ENCODE measurements at places on chromosomes 12 and 14.

DNA sequence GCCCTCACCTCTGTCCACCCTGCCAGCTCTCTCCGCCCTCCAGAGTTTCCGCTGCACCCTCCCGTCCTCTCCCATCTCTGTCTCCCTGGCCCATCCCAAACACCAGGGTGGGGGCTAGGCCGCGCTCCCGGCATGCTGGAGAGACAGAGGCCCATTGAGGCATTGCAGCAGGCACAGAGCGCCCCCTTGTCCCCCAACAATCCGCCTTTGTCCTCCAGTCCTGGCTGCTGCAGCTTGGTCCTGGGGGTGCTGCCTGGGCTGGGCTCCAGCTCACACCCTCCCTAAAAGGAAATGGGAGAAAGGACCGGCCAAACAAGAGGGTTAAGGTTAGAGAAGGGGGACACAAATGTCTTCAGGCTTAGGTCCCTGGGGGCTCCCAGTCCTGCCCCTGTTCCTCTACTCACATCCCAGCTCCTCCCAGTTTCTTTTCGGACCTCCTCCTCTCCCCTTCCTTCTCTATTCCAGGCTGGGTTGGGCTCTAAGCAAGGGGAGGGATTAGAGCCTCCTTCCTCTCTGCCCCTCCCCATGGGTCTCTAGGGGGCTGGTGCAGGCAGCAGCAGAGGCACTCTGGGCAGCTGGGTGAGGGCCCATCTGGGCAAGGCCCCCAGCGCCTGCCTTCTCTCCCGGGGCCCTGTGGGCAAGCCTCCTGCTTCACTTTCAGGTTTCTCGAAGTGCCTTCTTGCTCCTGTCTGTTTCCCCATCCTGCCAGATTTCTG, at the start of gene CMTM5:
CMTM5 (plus strand) TSS at position 565 of the 716 bp plus-strand sequence. CDS start 206 bp downstream, outside the sequence.
- no peak for DNase-seq

DNA sequence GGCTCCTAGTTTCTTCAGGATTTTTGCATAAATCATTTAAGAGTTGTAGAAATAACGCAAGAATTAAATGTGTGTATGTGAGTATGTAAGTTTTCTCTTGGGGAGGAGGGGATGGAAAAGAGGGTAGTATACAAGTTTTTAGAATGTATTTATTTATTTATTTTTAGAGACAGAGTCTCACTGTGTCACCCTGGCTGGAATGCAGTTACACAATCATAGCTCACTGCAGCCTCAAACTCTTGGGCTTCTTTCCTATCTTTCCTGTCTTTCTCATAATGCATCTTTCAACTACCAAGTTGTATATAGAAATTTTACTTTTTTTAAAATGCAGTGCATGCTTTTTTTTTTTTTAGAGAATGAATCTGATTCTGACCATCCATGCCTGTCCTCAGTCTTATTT, 269.0 kb upstream of the GARIN2 start:
- DNase-seq = no peak

DNA sequence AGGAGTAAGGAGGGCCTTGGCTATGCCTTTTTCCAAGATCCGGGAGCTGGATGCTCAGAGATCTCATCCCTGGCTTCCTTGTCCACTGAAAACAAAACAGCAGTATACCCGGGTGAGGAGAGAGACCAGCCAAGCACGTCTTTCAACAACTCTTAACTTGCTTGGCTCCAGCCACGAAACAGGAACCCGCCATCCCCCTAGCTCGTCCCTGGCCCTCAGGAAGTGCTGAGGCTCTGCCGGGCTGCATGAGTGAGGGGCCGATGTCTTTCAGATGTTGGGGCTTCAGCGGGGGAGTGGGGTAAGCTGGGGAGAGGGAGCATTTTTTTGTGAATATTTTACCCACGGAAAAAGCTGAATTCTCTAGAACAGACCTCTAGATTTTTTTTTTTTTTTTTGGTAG, 231.1 kb downstream of the CACNA1C start:
- no peak for DNase-seq

- no peak for DNase-seq
Measured at GRCh38 chr14:56724013-56724412, 86.3 kb downstream of the OTX2 start.

DNA sequence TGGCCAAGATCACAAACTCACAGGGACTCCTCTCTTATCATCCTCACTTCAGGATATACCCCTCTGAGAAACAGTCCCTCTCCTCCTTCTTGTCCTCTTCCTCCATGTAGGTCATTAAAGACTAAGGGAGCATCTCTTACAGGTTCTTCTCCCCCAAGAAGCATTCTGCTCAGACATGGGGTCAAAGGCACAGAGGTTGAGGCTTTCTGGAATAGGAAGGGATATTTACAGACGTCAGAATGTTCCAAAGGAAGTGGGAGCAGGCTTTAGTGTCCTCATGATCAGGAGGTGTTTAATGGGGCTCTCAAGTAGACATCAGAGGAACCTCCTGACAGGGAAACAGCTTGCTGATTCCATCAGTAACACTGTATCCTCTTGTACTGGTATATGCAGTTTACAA, 36.4 kb downstream of the PRPF40B start:
- no peak for DNase-seq

DNA sequence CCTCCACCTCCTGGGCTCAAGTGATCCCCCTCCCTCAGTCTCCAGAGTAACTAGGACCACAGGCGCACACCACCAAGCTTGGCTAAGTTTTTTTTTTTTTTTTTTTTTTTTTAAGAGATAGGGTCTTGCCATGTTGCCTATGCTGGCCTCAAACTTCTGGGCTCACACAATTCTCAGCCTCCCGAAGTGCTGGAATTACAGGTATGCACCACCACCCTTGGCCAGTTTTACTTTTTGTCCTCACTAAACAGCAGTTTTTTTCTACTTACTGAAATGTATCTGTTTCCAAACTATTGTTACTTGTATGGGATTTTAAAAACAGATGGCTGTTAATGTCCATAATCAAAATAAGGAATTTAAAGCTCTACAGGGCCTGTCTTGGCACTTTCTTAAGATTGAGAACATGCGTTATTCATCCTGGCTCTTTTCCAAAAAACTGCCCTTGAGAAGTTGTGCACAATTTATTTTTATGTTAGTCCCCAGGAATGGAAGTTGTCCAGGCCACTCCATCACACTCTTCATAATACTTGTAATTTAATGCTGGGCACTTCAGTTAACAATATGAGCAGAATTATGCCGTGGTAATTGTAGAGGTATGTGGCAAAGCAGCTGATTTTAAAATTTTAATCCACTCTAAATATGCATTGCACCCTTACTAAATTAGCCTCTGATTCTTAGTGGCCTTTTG, 51.9 kb upstream of the REP15 start:
- DNase-seq = no peak

DNA sequence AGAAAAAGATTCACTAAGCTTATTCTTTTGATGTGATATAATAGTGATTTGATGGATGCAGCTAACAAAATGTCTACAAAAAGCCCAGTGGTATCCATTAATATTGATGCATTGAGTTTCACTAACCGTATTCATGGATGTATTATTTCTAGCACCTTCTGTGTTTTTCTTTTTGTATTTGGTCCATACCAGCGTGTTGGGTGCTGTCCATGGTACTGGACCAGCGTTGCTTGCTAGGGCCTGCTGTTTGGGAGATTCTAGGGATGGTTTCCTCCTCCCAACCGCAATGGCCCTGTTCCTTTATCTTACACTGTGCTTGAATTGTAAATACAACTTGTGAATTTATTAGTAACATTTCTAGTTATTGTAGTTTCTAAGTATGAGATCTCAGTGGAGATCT, 31.7 kb downstream of the ANO4 start:
- DNase-seq = no peak

GRCh38 chr14:102430212-102430908, 67.6 kb downstream of the TECPR2 start:
- no peak for DNase-seq

GRCh38 chr12:43206396-43206795, 345.6 kb downstream of the ADAMTS20 start:
- DNase-seq = no peak

- DNase-seq = no peak
Measured at GRCh38 chr12:768434-768833, 16.1 kb downstream of the WNK1 start.

- no peak for DNase-seq
Measured at GRCh38 chr12:48110691-48111311, 4.9 kb upstream of the SENP1 start.

GRCh38 chr12:82479511-82479910, 121.2 kb downstream of the METTL25 start:
- no peak for DNase-seq

DNA sequence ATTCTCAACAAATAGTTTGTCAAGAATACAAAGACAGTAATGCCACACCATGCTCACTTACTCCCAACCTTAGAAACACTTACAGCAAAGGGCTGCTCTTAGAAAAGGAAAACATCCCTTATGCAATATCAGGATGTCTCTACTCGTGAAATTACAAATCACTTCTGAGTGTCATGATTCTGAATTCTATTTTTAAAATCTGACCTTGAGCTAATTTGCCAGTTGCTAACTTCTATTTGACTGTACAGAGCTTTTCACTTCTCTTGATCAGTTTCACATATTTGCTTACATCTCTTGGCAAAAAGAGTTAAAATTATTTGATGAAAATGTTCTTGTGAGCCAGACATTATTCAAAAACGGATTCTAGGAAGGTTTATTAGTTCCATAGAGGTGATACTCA, 136.7 kb upstream of the SLC35F4 start:
- DNase-seq = no peak

- no peak for DNase-seq
Measured at GRCh38 chr14:82951171-82951570, 1417.5 kb upstream of the SEL1L start.

DNA sequence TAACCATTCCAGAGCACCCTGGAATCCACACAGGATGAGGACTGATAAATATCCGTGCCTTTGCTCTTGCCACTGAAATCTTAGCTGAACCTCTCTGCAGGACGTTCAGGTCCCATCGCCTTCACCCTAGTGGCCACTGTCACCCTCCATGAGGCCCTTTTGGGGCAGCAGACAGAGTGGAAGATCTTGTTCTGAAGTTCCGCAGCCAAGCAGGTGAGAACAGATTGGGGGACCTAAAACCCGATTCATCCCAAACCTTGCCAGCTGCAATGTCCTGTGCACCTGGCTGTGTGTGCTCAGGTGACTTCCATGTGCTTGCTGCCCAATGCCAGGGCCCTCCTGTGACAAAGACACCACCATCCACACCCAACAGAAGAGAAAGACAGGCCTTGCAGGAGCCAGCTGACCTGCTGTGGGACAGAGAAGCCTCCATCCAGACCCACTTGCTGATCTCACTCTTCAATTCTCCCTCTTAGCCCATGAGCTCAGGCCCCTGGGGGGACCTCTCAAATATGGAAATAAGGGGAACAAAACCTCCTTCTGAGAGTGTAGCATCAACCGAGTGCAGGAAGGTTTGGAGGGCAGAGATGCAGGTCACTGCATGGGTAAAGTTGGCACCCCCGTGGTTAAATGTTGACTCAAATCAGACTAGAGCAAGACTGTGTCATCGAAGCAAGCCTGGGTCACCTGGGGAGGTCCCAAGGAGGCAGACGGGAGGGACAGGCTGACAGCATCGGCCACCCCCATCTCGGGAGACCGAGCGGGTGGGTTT, 308.7 kb upstream of the DIO3 start:
- DNase-seq = no peak

GRCh38 chr14:64673748-64674147, 30.5 kb upstream of the PLEKHG3 start:
- no peak for DNase-seq

- DNase-seq = no peak
Measured at GRCh38 chr14:73662487-73662943, 17.7 kb downstream of the DNAL1 start.

DNA sequence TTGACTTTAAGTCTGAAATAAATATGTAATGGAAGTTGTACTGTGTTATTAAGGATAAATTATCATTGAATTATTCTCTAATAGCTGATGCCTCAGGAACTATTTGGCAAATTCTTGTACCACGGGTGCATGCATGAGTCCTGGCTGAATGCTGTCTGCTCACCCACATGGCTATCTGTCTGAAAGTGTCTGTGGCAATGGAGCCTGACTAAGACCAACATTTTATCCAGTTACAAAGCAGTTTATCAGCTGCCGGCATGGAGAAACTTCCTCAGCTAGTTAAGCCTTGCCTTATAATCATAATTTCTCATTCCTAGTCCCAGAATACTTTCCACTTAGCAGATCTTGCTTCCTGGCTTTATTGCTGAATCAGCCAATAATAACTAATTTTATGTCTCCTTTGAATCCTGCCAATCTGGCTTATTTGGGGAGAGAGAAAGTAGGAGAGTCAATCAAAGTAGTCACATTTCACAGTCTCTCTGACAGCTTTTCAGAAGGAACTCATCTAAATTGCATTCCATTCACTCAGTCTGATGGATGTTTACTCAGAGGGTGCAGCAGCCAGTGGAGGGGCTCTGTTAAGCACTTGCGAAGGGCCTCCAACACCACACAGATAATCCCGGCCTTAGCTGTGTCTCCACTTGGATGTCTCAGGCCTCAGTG, 280.6 kb upstream of the CLEC14A start:
- DNase-seq = no peak

GRCh38 chr12:125518074-125518473, 452.8 kb downstream of the AACS start:
- no peak for DNase-seq

DNA sequence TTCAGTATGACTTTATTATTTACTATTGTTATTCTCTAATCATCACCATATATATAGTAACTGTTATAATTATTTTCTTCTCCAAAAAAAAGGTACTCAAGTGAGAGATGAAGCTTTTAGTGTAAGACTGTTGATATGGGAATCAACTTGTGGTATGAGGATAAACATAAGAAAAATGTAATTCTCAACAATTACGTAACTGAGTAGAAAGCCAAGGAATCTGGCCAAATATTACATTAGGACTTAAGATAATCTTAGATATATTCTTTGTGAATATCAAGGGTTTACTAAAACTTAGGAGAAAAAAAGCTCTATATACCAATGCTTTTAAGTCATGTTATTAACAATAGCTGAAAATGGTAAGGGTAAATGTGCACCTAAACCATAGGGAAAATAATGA, 13.3 kb downstream of the SENP1 start:
- no peak for DNase-seq

GRCh38 chr14:104436047-104436591, 143.4 kb upstream of the C14orf180 start:
- no peak for DNase-seq

GRCh38 chr12:111624540-111624939, 25.4 kb upstream of the ATXN2 start:
- DNase-seq = no peak

DNA sequence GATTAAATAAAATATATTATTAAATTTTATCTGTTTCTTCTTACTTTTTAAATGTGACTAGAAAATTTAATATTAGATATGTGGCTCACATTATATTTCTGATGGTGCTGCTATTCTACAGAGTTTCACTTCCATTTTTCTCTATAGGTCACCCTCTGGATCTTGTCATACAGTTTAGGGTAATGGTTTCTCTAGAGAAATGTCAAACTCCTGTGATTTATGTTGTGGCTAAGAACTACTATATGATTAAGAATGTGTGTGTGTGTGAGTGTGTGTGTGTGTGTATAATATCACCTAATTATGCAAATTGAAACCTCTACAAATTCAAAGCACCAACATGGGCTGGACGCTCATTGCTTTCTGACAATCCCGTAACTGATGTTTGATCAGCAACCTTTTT, 325.9 kb downstream of the ADAMTS20 start:
- no peak for DNase-seq

- DNase-seq = no peak
Measured at GRCh38 chr14:98296895-98297294, 975.1 kb downstream of the BCL11B start.

- DNase-seq = no peak
Measured at GRCh38 chr12:110858848-110859247, 12.1 kb downstream of the CCDC63 start.
